Mucosa of descending colon (tissue), 3 donors: ENCODE measurements at places on chromosomes 7 and 10.

GRCh38 chr7:107815254-107815882, 12.3 kb upstream of the SLC26A3 start:
- DNase-seq, result no peak

- no peak for DNase-seq
Observed at GRCh38 chr10:47256751-47257336, 43.2 kb upstream of the GDF10 start.

DNA sequence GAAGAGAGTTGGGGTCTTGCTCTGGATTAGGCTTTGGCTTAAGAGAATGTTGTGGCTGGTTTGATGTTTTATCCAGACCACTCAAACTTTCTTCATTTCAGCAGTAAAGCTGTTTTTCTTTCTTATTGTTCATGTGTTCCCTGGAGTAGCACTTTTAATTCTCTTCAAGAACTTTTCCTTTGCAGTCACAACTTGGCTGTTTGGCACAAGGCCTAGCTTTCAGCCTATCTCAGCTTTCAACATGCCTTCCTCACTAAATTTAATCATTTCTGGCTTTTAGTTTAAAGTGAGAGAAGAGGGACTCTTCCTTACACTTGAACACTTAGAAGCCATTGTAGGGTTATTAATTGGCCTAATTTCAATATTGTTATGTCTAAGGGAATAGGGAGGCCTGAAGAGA, 18.1 kb downstream of the CCDC126 start:
- DNase-seq, result no peak

DNA sequence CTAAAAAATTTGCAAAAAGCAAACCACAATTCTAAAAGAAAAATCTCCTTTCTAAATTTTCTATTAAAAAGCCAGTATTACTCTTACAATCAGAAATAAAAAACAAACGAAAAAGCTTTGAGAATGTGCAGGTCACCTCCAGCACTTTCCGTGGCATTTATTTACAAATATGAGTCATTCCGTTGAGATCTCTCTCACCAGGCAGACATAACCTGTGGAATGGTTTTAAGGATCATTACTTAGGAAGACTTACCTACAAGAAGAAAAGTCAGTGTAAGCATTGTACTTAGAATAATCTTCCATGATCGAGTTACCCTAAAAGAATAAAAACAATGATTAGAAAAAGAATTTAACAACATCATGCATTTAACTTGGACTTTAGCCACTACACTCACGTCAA, 3.3 kb downstream of the SUN3 start:
- no peak for DNase-seq

DNA sequence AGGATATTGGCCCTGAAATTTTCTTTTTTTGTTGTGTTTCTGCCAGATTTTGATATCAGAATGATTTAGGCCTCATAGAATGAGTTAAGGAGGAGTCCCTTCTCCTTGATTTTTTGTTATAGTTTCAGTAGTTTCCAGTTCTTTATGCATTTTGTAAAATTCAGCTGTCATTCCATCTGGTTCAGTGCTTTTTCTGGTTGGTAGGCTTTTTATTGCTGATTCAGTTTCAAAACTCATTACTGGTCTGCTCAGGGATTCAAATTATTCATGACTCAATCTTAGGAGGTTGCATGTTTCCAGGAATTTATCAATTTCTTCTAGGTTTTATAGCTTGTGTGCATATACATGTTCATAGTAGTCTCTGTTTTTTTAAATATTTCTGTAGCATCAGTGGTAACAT, 10.1 kb upstream of the TMEM196 start:
- DNase-seq, result no peak

DNA sequence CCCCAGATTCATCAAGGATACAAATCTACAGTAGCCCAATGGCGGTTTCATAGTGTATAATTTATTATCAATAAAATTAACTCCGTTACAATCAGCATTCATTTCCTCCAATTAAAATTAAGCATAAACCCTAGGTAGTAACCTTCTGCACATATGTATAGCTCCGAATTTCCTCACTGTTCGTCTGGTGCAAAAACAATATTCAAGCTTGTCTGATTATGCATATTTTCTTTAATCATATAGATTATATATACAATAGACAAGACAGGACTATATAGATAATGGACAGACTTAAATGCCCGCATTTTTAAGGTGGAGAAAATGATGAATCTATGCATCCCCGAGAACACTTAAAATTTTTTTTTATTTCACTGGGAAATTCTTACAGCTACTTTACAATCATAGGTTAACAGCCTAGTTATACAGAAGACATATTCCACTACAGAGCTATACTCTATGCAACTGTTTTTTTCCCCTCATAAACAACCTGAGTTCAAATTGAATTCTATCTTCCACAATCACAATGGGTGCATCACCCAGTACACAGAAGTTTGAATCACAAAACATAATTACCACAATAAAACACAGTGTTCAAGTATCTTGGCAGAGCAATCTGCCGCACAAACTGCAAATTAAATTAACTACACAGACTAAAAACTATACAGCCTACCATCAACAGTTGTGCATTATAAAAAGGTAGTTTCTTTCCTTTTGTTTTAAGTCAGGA, 2.6 kb downstream of the HOXA9 start:
- DNase-seq, result no peak
